Activated naive CD8-positive, alpha-beta T cell treated with anti-CD3 and anti-CD28 coated beads, Interleukin-2, amount 50 U/mL, for 24 hours (primary cell): ENCODE measurements at places on chromosomes 6 and 20.
A peak's percentile ranks its signal among the peaks of the same experiment; 100 is the strongest.

- no peak for DNase-seq
These were observed 85.0 kb downstream of the NFATC2 start for GRCh38 chr20:51457533-51457932.

GRCh38 chr6:53539561-53539960 is 5.3 kb downstream of the GCLC start:
- DNase-seq: no peak

DNA sequence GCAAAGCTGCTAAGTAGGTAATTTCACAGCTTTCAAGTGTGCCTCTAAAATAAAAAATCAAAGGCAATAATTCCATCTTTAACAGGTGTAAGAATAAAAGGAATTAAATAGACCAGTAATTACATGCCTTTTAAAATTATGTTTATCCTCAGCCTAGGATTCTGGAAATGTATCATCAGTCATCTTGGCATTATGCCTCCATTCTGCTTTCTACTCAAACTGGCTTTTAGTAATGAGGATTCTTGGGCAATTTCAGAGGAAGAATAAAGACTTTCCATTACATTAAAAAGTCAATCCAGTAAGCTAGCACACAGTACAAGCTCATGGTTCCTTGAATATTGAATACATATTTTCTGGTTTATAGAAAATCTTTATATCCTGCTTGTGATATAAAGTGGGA is 44.7 kb downstream of the GSTA2 start:
- DNase-seq: no peak

DNA sequence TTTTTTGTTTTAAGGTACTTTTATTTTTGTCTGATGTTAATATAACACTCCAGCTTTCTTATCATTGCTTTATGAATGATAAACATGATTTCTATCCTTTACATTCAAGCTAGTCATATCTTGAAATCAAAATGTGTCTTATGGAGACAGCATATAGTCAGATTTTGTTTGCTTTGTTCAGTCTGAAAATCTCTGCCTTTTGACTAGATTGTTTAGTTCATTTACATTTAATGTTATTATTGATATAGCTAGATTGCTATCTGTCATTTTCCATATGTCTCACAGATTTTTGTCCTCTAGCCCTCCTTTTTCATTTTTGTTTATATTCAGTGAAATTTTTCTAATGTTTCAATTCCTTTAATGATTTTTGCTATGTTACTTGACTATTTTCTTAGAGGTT is 332.8 kb downstream of the SMOC2 start:
- no peak for DNase-seq

DNA sequence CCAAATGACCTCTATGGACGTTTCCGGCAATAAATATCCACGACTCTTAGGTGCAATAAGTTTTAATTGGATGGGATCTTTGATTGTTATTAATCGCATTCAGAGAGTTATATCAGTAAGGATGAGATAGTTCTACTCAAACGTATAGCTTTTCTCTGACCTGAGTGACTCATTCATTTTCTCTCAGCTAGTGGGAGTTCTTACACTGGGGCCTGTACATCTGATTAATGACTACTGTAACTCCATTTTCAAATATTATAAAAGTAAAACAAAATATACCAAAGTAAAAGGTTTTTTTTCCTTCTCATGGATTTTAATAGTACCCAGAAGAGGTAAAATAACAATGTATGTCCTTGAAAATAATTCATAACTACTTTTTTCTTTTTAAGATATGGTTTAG is 41.1 kb upstream of the SAMD5 start:
- no peak for DNase-seq

- no peak for DNase-seq
These were observed 1273.8 kb upstream of the ADGRB3 start for GRCh38 chr6:67361264-67361663.

GRCh38 chr6:61886608-61887259 is 399.3 kb downstream of the KHDRBS2 start:
- no peak for DNase-seq

- DNase-seq: no peak
These were observed 31.7 kb upstream of the UBR2 start for GRCh38 chr6:42532038-42532669.

GRCh38 chr20:17646209-17646960 is 35.7 kb downstream of the RRBP1 start:
- no peak for DNase-seq

DNA sequence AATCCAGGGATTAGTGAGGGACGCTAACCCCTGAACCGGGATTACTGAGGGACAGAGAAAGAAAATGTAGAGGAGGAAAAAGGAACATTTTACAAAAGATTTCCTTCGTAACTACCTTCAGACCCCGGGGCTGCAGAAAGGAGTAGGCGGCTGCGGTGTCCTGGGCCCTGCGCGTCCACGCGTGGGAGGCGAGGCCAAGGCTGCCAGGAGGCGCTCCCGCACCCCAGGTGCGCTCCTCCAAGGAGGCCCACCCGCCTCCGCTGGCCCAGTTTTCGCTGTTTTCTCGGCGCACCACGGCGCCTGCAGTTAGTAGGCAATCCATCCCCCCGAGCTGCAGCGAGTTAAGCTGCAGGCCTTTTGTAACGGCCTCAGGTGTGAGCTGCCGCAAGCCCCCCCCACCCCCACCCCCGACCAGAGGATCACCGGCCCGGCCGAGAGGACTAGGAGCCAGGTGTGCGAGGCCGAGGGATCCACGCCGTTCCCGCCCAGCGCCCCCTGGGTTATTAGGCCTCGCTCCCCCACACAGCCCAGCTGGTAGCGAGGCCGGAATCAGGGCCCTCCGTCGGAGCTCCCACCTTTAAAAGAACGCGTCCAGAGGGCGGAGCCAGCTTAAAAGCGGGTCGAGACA is 380.3 kb upstream of the ARID1B start:
- DNase-seq: no peak

GRCh38 chr6:74249658-74250057 is 553.7 kb downstream of the CD109 start:
- no peak for DNase-seq

DNA sequence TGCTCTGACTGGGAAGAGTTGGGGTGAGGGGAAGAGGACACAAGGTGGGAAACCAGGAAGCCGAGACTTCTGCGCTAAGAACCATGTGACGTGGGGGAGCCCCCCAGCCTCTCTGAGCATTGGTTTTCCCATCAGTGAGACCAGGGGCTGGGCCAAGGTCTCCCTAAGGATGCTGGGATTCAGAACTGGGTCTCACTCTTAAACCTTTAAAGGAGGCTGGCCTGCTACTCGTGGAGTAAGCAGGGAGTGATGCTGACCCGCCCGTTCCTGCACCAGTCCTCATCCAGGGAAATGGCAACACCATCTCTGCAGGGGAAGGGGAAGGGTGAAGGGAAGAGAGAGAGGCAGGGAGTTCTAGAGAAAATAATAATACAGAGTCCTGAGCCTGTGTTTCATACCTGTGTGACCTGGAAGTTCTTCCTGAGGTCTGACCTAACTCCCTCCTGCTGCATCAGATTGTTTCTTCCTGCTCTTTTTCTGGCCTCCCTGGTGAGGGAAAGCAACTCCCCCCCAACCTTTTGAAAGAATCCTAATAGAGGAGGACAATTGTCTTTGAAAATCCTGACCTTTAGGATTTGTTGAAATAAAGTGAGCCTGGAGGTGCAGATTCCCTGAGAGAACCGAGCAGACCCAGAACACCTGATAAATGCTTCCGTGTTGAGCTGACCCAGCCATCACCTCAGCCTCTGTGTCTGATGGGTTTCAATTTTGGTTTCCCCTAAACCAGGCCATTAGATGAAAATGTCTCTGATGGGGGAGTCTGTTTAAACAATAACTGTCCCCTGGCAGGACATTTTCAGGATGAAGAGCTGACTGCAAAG is 3.0 kb upstream of the GRM4 start:
- DNase-seq: no peak

DNA sequence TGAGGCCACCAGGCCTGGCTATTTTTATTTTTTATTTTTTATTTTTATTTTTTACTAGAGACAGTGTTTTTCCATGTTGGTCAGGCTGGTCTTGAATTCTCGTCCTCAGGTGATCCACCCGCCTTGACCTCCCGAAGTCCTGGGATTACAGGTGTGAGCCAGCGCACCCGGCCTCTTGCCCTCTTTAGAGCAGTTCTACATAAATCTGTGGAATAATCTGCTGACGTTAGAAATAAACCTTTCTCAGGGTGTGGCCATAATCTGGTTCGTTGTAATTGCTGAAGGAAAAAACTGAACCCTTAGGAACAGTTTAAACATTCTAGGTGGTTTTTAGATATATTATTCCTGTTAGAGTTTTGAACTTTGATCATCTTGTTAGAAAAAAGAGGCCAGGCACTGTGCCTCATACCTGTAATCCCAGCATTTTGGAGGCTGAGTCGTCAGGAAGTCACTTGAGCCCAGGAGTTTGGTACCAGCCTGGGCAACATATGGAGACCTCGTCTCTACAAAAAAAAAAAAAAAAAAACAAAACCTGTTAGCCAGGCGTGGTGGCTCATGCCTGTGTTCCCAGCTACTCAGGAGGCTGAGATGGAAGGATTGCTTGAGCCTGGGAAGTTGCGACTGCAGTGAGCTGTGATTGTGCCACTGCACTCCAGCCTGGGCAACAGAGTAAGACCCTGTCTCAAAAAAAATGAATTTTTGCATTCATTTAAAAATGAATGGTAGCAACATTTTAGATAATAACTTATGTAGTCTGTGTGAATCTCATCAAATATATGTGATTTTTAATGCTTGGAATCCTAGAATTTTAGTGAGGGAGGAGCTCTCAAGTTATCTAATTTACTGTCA is 24.2 kb downstream of the ASXL1 start:
- no peak for DNase-seq

- DNase-seq: no peak
These were observed 144.3 kb downstream of the MEI4 start for GRCh38 chr6:77796824-77797809.

GRCh38 chr6:169993861-169994481 is 242.5 kb downstream of the ERMARD start:
- DNase-seq: no peak

GRCh38 chr20:22303523-22303922 is 280.8 kb downstream of the FOXA2 start:
- no peak for DNase-seq

- DNase-seq: no peak
These were observed 398.5 kb upstream of the GJE1 start for GRCh38 chr6:141734071-141734840.

DNA sequence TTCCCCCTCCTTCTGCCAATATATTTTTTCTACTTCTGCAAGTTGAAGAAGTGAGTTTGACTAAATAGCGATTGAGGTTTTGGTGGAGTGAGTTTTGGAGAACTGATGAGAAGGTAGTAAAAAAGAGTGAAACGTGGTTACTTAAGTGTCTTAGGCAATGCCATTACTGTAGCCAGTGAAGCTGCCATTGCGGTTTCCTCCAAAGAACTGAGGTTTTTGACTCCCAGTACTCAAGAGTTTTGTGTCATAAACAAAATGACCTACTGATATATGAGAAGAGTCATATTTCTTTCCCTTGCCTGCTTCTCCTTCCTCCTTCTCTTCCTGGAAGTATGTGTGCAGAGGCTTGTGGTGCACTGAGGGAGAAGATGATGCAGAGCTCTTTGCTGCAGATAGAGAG is 554.5 kb upstream of the MAP3K7 start:
- no peak for DNase-seq

DNA sequence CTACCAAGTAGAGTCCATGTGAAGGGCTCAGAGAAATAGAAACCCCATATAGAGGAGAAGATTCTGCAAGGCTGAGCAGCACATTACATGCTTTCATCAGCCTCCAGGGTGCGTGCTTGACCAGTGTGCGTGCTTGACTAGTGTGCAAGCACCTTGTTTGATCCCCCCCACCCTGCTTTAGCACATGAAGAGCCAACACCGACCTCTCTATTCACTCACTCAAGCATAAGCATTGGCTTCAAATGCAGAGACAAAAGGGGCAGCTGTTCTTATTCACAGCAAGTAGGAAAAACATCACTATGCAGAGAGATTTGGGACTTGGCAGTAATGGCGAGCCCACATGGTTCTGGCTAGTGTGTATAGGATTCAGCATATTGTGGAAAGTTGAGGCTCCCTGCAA is 278.7 kb upstream of the RNF217 start:
- no peak for DNase-seq

- DNase-seq: no peak
These were observed 172.8 kb upstream of the CITED2 start for GRCh38 chr6:139547122-139547776.

GRCh38 chr6:122799140-122799745 is 10.2 kb downstream of the SMPDL3A start:
- DNase-seq: no peak

DNA sequence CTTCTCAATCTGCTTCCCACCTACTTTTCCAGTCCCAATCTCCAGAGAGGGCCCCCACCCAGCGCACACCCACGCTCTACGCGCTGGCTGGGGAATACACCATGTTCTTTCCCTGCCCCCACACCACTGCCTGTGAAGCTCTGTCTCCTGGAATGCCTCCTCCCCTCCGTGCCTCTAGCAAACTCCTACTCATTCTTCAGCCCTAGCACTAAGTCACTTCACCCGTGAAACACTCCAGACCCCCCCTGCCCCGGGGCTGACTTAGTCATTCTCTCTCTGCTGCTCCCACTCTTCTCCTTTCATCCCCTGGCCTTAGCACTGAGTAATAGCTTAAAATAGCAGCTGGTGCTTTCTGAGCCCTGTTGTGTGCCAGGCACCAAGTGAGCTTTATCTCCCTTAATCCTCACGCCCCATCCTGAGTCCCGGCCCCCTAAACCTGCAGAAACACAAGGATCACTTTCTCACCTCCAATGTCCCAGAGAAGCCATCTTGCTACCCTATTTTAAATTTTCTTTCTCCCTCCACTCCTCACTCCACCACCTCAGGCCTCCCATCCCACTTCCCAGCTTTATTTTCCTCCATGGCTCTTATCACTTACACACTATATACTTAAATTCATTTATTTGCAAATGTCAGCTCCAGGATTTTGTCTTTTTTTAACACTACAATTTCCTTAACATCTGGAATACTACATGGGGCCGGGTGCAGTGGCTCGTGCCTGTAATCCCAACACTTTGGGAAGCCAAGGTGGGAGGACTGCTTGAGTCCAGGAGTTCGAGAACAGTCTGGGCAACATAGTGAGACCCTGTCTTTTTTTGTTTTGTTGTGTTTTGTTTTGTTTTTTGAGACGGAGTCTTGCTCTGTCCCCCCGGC is 6.3 kb upstream of the PARD6B start:
- peak; percentile 75 for DNase-seq
